NCI-H226 (cell line): ENCODE measurements at places on chromosomes 11 and 22.
A peak's percentile ranks its signal among the peaks of the same experiment; 100 is the strongest.

DNA sequence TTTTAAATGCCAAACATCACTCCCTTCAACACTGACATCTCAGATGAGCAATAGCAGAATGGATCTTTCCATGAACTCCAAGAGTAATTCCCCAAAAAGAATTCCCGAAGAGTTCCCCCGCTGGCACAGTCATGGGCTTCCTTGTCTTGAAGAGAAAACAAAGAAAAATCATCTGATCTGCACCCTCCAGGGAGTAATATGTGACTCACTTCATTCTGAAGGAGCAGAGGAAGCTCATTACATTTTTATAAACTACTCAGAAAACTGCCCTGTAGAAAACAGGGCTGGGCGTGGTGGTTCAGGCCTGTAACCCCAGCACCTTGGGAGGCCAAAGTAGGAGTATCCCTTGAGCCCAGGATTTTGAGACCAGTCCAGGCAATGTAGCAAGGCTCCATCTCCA is 35.7 kb downstream of the CELSR1 start:
- DNase-seq, result peak; percentile 71

DNA sequence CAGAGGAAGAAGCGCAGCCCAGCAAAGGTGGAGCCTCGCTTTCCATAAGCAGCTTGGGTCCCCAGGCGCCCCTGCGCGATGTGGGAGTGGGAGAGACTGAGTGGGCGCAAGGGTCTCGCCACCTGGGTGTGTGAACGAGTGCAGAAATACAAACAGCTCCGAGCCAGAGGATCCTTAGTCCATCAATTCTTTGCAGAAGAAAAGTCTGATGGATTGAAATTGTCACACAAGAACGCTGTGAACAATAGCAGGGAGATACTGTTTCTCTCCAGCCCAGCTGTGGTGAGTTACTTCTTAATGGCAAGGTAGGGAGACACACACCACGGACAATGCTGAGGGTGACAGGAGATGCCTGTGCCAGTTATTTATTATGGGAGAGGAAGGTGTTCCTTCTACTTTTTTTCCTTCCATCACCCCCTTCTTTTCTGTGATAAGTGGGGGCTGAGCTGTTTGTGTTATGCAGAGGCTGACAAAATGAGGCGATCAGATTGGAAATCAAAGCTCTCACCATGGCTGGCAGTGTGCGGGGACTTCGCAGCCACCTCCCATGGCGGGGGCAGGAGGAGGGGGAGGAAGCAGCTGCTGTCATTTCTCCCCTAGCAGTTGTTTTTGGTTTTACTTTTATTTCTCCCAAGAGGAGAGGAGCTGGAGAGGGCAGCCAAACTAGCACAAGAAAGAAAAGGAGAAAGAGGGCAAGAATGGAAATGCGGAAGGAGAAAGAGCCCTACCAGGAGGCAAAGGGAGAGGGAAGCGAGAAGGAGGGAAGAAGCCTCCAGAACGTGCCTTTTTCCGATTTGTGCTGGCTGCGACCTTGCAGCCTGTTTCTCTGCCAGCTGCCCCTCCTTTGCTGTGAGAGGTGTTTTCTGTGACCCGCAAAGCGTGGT is 755.8 kb downstream of the NTM start:
- DNase-seq, result no peak

GRCh38 chr11:85723088-85723487 is 37.1 kb upstream of the CCDC89 start:
- no peak for DNase-seq

- DNase-seq, result peak; percentile 61
Observed at GRCh38 chr11:63564784-63565350, 1.7 kb upstream of the PLAAT2 start.

- DNase-seq, result peak; percentile 84
Observed at GRCh38 chr11:104772806-104773241, 125.4 kb downstream of the CASP12 start.

- DNase-seq, result no peak
Observed at GRCh38 chr11:73099512-73100266, 42.4 kb downstream of the FCHSD2 start.

DNA sequence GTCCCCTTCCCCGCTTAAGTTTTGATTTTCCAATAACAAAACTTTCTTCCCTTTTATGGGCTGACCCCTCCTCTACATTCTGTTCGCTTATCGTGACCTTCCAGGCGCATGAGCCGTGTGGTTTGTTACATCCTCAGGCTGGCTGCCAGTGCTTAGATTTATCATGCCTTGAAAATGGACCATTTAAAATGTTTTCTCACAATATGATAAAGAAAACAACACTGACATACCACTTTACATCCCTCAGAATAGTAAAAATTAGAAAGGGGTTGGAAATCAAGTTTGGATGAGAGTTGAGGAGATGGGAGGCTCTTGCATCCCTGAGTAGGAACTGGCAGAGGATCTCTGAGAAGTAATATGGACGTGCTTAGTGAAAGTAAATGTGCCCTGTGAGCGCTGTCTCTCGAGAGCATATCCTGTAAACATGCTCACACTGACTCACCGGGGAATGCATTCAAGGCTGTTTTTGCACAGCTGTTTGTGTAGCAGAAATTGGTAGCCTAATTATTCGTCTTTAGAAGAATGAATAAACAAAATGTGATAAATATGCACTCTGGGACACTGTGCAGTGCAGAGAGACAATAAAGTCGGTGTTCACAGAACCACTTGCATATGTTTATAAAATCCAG is 17.1 kb upstream of the TOLLIP start:
- DNase-seq, result no peak

DNA sequence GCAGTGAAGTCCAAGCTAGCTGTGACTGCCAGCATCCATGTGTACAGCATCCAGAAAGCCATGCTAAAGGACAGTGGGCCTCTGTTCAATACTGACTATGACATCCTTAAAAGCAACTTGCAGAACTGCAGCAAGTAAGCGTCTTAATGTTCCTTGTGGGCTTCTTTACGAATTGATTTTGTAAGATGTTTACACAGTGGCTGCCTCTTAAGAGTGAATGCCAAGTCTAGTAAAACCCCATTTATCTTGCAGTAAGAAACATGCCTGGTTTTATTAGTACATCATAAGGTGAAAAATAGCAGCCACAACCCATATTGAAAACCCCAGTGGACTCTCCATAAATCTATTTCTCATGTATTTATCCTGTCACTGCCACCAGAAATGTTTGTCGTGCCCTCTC is 20.5 kb downstream of the POLD3 start:
- DNase-seq, result no peak

GRCh38 chr22:24686280-24686679 is 83.3 kb downstream of the GGT1 start:
- no peak for DNase-seq

- no peak for DNase-seq
Observed at GRCh38 chr11:36395978-36396736, 100.1 kb downstream of the PRR5L start.

GRCh38 chr11:110873975-110874374 is 161.7 kb upstream of the ARHGAP20 start:
- DNase-seq, result no peak

DNA sequence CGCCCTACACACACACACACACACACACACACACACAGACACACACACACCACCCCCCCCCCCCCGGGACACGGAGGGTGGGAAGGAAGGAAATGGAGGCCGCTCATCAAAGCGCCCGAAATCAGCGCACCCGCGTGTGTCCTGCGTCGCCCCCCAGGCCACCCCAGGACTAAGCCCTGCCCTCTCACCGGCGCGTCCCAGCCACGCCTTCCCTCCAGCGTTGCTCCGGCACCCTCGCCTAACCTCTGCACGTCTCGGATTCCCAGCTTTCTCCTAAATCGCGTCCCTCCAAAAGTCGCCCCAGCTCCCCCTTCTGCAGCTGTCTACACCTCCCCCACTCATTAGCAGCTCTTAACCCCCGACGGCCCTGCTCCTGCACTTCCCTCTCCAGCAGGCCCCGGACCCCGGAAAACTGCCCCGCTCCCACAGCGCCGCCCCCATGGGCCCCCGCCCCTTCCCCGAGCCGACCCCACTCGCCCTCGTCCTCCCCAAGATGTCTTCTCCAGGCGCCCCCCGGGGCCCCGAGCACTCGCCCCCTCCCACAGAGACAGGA is 557 bp downstream of the PACSIN2 start:
- DNase-seq, result no peak

DNA sequence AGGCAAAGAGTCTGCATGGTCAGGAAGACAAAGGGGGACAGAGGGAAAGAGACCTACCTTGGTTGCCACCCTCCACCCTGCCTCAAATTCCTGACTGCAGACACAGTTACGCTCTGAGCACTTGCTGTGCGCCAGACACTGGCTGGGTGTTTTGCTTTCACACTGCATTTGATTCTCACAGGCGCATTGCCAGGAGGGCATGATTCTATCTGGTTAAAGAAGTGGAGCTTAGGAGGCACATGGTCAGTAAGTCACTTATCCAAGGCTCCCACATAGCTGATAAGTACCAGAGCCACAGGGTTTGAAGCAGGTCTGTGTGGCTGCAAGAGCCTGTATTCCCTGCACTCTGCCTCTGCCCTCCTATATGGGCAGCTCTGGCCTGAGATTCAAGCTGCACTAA is 103.9 kb downstream of the TIMP3 start:
- DNase-seq, result no peak

- DNase-seq, result no peak
Observed at GRCh38 chr11:67541198-67541597, 18.0 kb upstream of the CABP2 start.

DNA sequence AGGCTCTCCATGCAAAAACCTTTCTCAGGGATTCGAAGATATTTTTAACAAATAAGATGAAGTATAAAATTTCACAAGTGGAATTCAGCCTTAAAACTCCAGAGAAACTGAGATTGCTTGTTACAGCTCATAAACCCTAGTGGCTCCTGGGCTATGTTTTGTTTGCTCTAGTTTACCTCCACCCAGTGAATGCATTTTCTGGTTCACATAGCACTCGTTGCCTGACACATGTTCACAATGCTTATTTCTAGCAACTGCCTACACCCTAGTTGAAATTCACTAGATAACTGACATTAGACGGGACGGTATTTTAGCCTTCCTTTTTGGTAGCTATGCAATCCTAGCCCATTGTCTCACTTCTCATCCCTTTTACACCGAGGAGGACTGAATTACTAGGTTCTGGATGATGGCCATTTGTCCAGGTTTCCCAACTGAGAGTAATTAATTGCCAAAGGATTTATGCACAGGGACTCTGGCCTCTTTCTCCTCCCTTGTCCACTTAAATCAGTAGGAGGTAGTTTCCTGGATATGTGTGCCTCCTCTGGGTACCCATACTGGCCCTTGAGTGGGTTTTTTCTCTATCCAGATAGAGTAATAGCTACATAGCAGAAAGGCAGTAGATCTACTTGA is 951.6 kb downstream of the DLG2 start:
- no peak for DNase-seq

- DNase-seq, result no peak
Observed at GRCh38 chr22:36982136-36982535, 37.1 kb downstream of the TST start.

DNA sequence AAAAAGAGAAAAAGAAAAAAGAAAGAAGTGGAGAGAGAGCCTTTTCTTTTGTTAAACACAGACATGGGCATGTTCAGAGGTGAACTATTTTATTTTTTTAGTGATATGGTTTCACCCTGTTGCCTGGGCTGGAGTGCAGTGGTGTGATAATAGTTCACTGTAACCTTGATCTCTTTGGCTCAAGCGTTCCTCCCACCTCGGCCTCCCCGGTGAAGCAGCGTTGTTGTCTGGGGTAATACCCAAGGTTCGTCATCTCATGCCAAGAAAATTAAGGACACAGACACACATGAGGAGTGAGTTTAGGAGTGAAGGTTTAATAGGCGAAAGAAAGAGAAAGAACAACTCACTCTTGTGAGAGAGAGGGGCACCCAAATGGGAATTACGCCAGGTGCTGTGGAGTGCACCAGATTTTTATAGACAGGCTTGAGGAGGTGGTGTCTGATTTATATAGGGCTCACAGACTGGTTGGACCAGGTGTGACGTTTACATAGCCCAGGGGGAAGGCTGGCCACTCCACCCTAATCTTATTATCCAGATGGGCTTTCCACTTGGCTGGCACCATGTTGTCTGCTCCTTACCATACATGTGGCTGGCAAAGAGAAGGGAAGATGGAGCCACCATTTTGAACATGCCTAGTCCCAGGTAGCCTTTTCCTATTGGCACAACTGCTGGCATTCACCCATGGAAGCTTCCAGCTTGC is 42.3 kb downstream of the GRAMD1B start:
- DNase-seq, result no peak

DNA sequence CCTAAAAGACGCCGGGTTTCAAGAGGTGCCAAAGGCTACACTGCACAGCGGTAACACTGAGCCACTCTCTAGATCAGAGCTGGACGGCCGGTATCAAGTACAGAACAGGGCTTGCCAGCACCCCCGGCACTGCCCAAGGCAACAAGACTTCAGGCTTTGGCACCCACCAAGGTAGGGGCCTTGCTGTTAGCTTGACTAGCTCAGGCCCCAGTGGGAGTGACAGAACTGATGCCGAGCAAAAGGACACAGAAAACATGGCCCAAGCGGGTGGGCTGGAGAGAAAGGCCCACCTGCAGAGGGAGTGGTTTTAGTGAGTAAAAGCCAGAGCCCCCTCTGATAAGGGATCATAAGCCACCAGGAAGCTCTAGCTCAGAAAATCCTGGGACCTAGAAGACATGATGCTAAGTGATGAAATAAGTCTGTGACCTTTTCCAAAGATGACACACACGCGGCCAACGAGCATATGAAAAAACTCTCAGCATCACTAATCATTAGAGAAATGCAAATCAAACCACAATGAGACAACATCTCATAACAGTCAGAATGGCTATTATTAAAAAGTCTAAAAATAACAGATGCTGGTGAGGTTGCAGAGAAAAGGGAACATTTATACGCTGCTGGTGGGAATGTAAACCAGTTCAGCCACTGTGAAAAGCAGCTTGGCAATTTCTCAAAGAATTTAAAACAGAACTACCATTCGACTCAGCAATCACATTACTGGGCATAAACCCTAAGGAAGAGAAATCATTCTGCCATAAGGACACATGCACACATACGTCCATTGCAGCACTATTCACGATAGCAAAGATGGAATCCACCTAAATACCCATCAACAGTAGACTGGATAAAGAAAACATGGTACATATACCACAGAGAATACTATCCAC is 12.9 kb downstream of the EHD1 start:
- DNase-seq, result no peak

DNA sequence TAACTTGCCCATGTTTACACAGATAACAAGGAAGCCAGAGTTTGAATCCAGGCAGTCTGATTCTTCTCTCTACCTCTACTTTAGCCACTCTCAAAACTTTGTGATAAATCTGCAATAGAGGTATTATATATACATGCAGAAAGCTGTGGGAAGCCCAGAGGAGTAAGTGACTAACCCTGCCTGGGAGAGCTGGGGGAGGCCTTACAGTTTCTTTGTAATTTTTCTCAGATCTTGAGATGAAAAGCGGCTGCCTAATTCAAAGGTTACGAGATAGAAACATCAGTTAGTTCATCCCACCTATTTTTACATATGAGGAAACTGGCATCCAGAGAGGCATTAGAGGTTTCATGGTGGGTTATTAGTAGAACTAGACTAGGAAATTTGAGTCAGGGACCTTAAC is 4.9 kb downstream of the STIM1 start:
- no peak for DNase-seq
